Stimulated activated CD4-positive, alpha-beta T cell treated with anti-CD3 and anti-CD28 coated beads, TNF-alpha, amount 100 ng/mL, for 4 hours (primary cell): ENCODE measurements at places on chromosomes 6 and 20.

DNA sequence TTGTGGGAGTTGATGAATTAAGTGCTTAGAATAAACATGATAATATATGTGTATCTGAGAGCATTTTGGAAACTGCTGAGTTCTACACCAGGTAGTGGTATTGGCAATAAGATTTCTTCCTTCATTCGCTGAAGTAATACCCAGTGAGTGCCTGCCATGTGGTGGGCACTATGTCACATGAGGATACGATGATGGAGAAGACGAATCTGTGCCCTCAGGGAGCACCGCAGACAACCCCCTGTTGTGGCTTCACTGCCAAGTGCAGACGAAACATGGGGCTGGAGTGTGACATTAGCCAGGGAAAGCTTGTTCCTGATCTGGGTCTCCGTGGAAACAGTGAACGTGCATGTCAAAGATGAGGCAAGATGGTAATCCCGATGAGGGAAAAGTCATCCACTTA lies 7.9 kb downstream of the ZNF76 start:
- DNase-seq, result no peak

DNA sequence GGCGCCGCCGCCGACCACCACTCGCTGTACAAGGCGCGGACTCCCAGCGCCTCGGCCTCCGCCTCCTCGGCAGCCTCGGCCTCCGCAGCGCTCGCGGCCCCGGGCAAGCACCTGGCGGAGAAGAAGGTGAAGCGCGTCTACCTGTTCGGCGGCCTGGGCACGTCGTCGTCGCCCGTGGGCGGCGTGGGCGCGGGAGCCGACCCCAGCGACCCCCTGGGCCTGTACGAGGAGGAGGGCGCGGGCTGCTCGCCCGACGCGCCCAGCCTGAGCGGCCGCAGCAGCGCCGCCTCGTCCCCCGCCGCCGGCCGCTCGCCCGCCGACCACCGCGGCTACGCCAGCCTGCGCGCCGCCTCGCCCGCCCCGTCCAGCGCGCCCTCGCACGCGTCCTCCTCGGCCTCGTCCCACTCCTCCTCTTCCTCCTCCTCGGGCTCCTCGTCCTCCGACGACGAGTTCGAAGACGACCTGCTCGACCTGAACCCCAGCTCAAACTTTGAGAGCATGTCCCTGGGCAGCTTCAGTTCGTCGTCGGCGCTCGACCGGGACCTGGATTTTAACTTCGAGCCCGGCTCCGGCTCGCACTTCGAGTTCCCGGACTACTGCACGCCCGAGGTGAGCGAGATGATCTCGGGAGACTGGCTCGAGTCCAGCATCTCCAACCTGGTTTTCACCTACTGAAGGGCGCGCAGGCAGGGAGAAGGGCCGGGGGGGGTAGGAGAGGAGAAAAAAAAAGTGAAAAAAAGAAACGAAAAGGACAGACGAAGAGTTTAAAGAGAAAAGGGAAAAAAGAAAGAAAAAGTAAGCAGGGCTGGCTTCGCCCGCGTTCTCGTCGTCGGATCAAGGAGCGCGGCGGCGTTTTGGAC lies 2.0 kb downstream of the SOX4 start:
- DNase-seq, result peak; percentile 6

GRCh38 chr6:50602292-50602691 lies 111.0 kb upstream of the TFAP2D start:
- DNase-seq, result no peak

DNA sequence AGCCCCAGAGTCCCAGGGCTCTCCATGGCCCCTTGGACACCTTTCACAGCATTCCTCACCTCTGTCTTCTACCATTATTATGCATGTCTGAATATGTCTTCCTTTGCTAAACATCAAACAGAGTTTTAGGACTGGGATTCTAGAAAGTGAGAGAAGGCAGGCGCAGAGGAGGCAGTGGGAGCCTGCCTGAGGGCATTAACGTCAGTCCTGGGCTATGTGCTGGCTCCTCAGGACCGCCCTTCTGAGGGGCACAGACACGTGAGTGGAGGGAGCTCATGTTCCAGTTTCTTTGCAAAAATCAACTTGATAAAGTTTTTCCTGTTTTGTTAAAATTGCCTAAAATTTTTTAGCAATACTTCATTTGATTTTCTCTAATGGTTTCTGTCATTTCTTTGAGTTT lies 38.0 kb downstream of the C6orf15 start:
- no peak for DNase-seq

DNA sequence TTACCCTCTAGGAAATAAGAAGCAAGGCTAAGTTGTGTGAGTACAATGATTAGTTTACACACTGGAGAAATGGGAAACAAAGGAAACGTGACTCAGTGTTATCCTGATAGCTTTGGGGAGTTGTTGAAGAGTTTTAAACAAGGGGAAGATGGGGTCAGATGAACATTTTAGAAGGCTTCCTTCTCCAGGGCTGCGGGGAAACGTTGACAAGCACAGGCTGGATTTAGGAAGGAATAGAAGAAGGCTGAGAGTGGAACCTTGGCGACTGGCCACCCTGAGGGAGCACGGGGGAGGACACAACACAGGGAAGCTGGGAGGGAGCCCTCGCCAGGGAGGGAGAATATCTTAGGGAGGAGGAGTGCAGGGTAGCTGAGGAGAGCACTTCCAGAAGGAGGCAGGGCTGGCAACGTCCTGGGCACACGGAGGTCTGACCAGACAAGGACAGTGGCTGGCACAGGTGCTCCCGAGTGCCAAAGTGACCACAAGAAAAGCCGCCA lies 134.7 kb downstream of the AIG1 start:
- no peak for DNase-seq
